Hypothalamus (tissue), 51 donors: ENCODE measurements at places on chromosomes 16 and 17.

DNA sequence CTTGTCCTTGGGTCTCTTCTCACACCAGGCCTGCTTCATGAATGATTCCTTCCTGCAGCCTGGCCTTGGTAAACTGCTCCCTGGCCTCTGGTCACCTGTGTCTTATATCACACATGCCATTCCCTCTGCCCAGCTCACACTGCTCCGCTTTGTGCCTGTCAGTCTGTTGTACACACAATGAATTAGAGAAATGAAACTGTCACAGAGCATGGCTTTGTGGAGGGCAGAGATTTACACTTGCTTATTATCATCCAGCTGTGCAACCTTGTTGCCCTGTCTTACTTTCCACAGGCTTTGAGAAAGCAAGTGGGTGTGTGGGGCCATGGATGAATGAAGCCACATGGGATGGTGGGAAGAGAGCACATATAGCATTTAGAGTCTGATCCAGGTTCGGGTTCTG lies 22.4 kb downstream of the ALDH3A2 start:
- DNase-seq, result no peak

DNA sequence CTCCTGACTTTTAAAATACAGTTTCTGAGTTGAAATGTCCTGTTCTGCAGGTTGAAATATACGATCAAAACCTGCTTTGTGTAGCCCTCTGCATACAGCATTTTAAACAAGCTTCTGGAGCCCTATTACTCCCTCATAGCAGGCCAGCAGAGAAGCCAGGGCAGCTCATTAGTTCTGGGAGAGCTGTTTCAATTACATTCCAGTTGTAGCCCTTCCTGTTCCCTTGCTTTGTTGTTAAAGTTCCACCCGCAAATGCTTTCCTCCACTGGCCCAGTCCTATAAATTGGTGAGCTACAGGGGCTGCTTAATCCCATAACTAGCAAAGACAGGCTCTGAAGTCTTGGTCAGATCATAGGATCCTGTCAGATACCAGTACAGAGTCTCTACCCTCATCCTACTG lies 162.5 kb downstream of the SLC39A11 start:
- DNase-seq, result no peak

DNA sequence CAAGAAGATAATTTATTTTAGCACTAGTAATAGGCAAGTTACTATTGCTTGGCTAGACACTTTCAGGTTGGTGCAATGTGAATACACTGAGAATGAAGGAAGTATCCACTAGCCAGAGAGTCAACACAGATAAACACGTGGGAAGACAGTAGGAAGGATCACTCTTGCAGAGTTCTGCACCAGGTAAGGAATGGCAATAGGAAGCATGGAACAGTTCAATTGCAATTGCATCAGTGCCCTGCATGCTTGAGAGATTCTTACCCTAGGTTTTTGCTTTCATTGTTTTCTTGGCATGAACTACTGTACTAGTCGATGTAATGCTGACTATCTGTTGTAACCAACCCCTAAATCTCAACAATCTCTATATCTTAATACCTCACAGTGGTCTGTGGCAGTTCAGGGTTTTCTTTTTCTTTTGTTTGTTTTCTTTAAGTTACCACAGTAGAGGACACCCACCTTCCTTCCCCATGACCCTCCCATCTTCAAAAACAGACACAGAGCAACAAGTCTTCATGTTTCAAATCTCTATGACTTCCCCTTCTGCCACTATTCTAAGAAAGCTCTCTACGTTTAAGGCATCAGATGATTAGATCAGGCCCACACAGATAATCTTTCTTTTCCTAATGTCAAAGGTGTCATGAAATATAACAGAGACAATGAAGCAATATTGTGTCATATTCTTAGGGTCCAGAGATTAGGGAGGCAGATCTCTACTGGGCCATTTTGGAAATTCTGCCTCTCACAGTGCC lies 18.1 kb upstream of the ABCA8 start:
- DNase-seq, result no peak

- DNase-seq, result no peak
These were observed 162.3 kb downstream of the ABCA8 start for GRCh38 chr17:68792873-68793272.

- no peak for DNase-seq
These were observed 34.8 kb downstream of the COTL1 start for GRCh38 chr16:84582958-84583516.

DNA sequence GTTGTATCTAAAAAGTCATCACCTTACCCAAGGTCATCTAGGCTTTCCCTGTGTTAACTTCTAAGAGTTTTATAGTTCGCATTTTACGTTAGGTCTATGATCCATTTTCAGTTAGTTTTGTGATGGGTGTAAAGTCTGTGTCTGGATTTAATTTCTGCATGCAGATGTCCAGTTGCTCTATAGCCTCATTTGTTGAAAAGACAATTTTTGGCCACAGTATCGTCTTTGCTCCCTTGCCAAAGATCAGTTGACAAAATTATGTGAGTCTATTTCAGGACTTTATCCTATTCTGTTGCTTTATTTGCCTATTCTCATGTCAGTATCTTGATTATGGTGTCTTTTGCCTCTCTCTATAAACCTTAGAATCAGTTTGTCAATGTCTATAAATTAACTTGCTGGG lies 85.1 kb downstream of the METRNL start:
- DNase-seq, result no peak

GRCh38 chr16:24999856-25000461 lies 15.2 kb downstream of the ARHGAP17 start:
- DNase-seq, result no peak

- no peak for DNase-seq
These were observed 59.3 kb downstream of the JPH3 start for GRCh38 chr16:87661561-87661960.

DNA sequence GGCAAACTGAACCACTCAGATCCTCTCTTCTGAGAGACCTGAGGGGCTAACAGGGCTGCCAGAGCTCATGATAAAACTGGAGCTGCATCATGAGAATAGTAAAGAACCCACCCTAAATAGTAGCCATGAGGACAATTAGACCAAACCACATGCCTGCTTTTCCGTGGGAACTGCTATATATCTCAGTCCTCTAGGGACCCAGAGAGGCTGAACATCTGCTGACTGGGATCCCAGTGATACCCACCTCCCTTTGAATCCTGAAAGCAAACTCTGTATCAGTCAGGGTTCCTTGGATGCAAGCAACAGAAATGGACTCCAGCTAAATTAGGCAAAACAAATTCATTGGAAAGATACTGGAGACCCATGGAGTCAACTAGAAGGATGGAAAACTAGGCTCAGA lies 6.5 kb downstream of the MT1X start:
- no peak for DNase-seq

DNA sequence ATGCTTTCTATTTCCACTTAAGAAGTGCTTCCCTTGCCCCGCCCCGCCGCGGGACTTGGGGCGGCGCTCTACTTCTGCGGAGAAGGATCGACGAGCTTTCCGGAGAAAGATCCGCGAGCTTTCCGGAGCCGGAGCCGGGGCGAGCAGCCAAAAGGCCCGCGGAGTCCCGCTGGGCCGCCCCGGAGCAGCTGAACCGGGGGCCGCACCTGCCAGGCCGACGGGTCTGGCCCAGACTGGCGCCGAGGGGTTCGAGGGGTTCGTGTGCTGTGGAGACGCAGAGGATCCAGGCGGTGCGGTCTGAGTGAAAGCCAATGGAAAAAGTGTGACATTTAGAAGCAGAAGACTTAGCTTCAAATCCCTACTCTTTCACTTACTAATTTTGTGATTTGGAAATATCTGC lies 50.8 kb downstream of the TBC1D26 start:
- DNase-seq, result no peak

GRCh38 chr17:34859652-34860051 lies 101.6 kb downstream of the CCT6B start:
- DNase-seq, result no peak

- DNase-seq, result no peak
These were observed 121.6 kb downstream of the ZNF423 start for GRCh38 chr16:49734331-49734730.

GRCh38 chr16:24838554-24839266 lies 7.1 kb upstream of the SLC5A11 start:
- DNase-seq, result peak; percentile 38

GRCh38 chr17:17200831-17201230 lies 5.3 kb downstream of the PLD6 start:
- DNase-seq, result no peak
